ENCODE measurements at places on chromosomes 2 and 18. TPM values are rescaled to one million over a fixed set of nuclear protein-coding genes. Genes with fewer than 3 reads are reported as not detected.

DNA sequence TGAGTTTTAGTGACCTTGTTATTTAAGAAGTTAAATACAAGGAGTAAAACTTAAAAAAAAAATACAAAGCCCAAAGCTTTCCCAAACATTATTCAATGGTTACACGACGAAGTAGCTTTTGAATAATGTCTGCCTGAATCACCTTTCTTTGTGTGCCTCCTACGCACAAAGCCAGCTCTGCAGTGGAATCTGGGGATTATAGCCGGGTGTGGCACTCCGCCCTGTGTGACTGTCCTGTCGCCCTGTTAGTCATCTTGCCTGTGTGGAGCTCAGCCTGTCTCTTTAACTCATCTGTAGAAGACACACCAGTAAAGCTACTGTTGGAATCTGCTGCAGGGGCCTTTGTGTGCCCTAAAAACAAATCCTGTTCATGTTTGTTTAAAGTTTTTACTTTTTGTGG lies 79.4 kb upstream of the TCF7L1 start:
- no peak for DNase-seq

GRCh38 chr2:82652117-82652516 lies 1807.0 kb downstream of the SUCLG1 start:
- DNase-seq: no peak

ADNP2 gene
- polyA plus RNA-seq: 11.4 TPM

- no peak for DNase-seq
These were observed 298.3 kb downstream of the ICOS start for GRCh38 chr2:204234879-204235278.

GRCh38 chr2:55418072-55418471 lies 1.6 kb downstream of the CCDC88A start:
- DNase-seq: no peak

DNA sequence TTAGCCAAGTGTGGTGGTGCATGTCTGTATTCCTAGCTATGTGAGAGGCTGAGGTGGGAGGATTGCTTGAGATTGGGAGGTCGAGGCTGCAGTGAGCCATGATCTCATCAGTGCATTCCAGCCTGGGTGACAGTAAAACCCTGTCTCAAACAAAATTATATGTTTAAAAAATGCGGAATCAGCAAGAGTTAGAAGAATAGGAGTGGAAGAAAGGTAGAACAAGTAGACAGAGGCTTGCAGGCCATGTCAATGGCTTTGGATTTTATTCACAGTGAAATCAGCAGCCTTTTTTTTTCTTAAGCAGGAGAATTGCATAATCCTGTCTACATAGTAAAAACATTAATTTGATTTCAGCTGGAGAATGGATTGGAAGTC lies 7.8 kb upstream of the MTLN start:
- DNase-seq: no peak

ING5 gene
- polyA plus RNA-seq: 17.0 TPM

GRCh38 chr2:235864733-235865515 lies 303.3 kb downstream of the GBX2 start:
- no peak for DNase-seq

DNA sequence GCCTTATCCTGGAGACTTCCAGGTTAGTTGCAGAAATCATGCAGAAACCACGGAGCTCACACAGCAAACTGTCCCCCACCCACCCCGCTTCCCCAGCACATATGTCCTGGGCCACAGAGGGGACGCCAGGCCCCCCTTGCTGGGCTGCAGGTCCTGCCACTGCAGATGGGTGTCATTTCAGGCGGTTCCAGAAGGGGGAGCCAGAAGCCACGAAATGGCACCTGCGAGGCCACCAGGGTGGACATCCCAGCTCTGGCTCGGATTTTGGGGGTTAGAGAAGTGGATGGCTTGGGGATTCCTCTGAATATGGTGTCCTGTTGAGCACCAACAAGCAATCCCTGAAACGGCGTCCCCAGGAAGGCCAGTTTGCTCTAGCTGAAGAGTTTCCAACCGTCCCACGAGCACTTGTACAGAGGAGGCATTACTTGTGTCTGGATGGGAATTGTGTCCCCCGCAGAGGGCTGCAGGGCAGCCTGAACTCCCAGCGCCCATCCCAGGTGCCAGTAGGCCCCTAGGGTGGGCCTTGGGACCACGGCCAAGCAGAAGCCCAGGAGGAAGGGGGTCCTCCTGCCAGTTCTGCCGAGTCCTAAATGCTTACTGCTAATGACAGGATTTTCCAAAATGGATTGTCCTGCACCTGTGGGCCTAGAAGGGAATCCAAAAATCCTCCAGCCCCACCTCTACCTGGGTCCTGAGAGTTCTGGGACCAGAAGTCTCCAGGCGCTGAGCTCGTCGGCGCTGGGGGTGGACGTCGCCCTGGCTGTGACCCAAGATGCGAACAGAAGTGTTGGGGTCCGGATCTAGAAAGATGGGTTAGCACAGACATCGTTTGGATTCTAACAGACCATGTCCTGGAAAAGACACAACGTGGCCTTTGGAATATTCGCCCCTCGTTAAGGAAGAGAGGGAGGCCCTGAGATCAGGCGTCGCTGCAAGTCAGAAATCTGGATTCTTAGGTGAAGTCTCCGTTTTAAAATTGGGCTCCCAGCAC lies 14.6 kb upstream of the NFATC1 start:
- peak; percentile 73 for DNase-seq

DNA sequence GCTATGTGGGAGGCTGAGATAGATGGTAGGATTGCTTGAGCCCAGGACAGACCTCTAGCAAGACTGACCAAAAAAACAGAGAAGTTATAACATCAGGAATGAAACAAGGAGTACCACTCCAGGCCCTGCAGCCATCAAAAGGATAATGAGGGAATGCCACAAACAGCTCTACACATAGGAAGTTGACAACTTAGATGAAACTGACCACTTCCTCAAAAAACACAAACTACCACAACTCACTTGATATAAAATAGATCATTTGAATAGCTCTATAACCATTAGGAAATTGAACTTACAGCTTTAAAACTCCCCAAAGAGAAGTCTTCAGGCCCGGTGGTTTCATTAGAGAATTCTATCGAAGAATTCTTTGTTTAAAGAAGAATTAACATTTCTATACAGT lies 12.9 kb upstream of the ESPNL start:
- DNase-seq: no peak

- no peak for DNase-seq
These were observed 34.7 kb upstream of the REEP1 start for GRCh38 chr2:86372133-86372532.

DNA sequence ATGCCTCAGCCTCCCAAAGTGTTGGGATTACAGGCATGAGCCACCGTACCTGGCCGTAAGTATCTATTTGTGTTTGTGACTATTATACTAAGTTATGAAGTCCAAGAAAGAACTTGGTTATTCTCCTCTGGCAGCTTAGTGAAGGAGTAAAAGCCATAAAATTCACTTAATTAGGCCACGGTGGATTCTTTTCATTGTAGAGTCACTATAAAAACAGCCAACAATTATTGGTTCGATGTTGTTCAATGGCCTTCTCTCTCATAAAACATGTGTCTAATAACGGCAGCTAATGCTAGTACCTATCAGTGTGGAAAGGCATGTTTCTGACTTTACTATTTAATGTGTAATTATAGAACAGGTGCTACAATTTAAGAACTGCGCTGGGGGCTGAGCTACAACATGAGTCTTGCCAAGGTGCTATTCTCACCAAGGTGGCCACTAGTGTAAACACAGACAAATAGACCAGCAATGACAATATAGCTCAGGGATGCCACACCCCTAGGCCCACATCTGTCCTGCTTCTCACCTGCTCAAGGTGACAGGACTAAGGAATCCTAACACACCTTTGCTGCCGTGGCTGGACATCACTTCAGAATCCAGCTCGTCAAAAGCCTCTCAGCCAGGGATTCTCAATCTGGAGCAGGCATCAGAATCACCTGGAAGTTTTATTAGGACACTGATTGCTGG lies 17.2 kb downstream of the ATP8B1 start:
- DNase-seq: no peak

GRCh38 chr2:121408641-121409040 lies 122.0 kb upstream of the RNU4ATAC start:
- DNase-seq: no peak

DNA sequence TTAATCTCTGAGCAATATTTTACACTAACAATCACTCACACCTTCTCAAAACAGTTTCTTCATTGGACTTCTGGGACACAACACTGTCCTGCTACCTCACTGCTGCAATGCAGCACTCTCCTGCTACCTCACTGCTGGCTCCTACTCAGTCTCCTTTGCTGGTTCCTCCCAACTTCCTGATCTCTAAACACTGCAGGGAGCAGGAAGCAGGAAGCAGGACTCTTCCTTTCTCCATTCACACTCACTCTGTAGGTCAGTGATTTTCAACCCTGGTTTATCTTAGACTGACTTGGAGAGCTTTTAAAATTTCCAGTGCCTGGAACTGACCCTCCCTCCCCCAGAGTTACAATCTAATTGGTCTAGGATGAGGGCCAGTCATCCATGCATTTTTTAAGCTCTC lies 243.4 kb upstream of the RBBP8 start:
- DNase-seq: no peak

ANKRD29 gene
- polyA plus RNA-seq: 3.4 TPM

- DNase-seq: no peak
These were observed 795.6 kb downstream of the CPS1 start for GRCh38 chr2:211351987-211352386.

- no peak for DNase-seq
These were observed 13.6 kb upstream of the PELI1 start for GRCh38 chr2:64157792-64158191.

DNA sequence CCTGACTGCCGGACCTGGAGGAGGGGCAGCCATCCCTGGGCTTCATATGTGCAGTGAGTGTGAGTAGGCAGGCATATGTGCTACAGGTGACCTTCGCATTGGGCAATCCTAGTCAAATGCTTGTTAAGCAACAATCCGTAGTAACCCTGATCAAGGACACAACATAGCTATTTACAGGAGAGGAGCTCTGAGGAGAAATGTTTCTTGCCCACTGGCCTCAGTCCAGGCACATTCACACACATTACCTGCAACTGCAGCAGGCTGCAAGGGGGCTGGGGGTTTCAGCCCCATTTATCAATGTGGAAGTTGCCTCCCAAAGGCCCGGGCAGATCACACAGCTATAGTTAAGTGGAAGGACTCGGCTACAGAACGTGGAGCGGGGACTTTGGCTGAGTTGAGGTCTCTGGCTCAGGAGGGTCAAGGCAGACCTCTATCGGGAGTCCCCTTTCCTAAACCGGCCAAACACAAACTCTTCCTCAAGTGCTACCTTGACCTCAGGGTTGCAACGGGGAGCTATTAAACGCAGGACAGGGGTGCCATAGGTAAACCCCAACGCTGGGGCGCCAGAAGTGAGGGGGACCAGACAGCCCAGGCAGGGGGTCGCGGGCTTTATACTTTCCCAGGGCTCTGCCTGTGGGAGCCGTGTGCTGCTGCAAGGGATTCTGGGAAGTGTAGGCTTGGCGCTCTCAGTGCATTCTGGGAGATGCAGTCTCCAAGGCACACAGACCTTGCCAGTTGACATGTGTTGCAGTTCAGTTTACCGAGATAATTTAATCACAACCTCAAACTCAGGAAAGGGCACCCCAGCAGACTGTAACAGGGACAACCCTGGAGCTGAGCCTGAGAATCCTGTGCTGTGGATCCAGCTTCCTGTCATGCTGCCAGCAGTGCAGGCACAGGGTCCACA lies 9.4 kb downstream of the KHK start:
- peak; percentile 77 for DNase-seq

GRCh38 chr2:240903191-240904060 lies 2.7 kb upstream of the CROCC2 start:
- DNase-seq: no peak

DNA sequence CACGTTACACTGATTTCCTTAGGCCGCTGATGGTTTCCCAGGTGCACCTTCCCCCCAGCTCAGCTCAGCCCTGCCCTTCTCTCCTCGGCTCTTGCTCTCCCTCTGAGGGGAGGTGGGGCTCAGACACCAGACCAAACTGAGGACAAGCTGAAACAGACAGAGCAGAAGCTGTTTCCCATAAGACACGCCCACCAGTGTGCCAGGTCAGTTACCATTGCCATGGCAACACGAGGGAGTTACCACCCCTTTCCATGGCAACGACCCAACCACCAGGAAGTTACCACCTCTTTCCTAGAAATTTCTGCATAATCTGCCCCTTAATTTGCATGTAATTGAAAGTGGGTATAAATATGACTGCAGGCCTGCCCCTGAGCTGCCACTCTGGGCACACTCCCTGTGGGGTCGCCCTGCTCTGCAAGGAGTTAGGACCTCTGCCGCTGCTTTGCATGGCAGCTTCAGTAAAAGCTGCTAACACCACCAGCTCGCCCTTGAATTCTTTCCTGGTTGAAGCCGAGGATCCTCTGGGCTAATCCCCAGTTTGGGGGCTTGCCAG lies 120.9 kb upstream of the SMIM21 start:
- no peak for DNase-seq

CROCC2 gene
- 0.22 TPM for polyA plus RNA-seq

Measured in muscle of arm (tissue), 14 donors.